NCI-H2171 treated with DMSO at 0.1 percent for 48 hours (cell line): ENCODE measurements at places on chromosomes 7 and 10.
A peak's percentile ranks its signal among the peaks of the same experiment; 100 is the strongest.

- DNase-seq = no peak
Observed at GRCh38 chr10:80530816-80531215, 6.9 kb upstream of the SH2D4B start.

DNA sequence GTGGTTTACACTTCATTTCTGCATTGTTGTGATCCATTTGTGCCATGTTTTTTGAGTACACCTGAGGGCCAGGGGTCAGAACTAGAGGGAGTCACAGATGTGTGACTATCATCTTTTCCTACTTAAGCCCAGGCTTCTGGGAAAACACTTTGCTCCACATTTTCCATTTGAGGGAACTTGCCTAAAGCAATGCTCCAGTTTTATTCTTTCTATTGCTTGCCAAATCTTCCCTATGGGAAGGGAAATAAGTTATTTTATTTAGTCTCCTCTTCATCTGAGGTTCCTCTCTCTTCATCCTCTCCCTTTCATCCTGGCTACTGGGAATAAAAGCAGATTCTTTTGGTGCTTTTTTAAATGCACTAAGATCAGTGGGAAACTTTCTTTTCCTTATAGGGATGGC, 179.9 kb upstream of the PRSS58 start:
- no peak for DNase-seq

DNA sequence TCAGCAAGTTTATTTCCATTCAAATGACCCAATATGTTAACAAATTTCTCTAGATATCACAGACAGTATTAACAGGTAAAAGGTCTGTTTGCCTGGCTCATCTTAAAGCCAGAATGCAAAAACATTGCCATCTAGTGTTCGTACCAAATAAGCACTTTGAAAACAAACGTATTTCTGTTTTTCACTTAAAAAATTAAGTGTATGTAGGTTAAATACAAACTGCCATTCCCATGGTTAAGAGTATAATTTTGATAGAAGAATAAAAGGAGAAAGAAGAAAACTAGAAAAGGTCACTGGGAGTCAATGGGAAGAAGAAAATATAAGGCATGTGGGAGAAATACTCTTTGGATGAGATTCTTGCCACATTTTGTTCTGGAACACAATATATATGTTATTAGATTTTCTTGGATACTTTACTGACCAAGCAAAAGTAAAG, 51.0 kb downstream of the ORC5 start:
- DNase-seq = peak; percentile 76

DNA sequence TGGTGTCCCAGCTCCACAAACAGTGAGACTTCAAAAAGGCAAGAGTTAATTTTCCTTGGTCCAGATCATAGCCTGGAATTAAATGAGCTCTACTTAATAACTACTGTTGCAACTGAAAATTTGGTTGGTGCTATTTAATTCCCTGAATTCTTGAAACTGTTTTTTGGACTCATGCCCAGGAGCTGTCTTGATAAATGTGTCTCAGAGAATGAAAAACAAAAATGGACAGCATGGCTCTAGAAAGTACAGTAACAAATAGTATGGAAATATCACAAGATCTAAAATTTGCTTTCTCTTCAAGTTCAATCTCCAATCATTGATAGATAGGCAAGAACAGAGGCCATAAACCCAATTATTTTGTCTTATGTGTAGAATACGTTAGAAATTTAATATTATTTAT, 42.5 kb downstream of the CCDC71L start:
- DNase-seq = no peak

DNA sequence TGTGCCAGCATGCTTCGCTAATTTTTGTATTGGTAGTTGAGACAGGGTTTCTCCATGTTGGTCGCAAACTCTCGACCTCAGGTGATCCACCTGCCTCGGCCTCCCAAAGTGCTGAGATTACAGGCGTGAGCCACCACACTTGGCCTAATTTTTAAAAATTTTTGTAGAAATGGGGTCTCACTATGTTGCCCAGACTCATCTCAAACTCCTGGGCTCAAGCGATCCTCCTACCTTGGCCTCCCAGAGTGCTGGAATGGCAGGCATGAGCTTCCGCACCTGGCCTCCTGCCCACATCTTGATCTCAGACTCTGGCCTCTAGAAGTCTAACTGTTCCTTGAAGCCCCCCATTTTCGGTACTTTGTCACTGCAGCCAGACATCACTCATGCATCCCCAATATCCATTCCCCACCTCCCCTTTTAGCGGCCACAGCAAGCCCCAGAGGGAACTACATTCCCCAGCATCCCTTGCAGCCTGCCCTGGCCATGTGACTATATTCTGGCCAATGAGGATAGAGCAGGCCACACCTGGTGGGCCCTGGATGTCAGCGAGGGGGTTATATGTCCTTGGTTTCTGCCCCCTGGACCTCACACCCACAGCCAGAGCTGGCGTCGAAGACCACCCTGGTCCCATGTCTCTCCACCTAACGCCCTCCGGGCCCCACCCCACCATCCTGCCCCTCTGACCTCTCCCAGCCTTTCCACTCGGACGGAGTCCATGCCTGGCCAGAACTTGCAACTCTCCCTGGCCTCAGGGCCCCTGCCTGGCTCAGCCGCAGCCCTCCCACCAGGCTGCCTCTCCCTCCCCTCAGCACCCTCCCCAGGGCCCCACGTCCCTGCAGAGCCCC, 33.8 kb downstream of the MICALL2 start:
- peak; percentile 57 for DNase-seq

- no peak for DNase-seq
Observed at GRCh38 chr10:58086144-58086762, 181.4 kb downstream of the IPMK start.

DNA sequence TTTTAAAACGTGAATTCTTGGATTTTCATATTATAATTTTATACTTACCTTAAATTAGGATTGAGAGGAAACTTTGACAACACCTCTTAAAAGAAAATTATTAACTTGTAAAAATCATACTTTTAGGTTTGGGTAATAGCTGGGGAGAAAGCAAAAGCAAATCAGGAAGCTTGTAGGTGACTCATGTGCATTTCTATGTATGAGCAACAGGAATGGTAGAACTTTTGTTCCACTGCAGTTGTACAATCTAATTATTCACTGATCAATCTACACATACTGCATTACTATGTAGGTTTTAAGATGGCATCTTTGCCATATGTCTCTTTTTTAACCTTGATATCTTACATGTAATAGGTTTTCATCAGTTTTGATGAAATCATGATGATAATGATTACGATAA, 223.2 kb downstream of the PRKG1 start:
- DNase-seq = no peak

GRCh38 chr7:88312061-88312663, 5.5 kb upstream of the STEAP4 start:
- no peak for DNase-seq

GRCh38 chr7:52831321-52831720, 204.1 kb upstream of the POM121L12 start:
- DNase-seq = no peak

GRCh38 chr7:19066170-19066569, 51.3 kb downstream of the TWIST1 start:
- DNase-seq = no peak

GRCh38 chr10:63115732-63116383, 17.3 kb upstream of the NRBF2 start:
- DNase-seq = no peak

- DNase-seq = no peak
Observed at GRCh38 chr7:123712619-123713018, 36.2 kb downstream of the WASL start.

GRCh38 chr7:143013473-143013872, 13.5 kb downstream of the OR9A2 start:
- DNase-seq = no peak

DNA sequence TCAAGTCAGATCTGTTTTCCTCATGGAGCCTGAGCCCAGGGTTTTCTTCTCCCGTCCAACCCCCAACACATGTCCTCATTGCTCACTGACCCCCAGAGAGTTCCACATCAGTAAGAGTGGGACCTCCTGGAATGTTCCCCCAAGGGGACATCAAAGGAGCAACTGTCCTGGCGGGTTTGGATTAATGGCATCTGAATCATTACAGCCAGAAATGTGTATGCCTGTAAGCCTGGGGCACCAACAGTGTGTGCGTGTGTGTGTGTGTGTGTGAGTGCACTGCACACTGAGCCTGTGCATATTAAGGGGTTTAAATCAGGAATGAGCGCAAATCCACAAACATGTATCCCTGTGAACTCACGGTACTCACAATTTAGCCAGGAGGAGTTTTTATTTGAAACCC, 222.3 kb downstream of the PLXNA4 start:
- no peak for DNase-seq

DNA sequence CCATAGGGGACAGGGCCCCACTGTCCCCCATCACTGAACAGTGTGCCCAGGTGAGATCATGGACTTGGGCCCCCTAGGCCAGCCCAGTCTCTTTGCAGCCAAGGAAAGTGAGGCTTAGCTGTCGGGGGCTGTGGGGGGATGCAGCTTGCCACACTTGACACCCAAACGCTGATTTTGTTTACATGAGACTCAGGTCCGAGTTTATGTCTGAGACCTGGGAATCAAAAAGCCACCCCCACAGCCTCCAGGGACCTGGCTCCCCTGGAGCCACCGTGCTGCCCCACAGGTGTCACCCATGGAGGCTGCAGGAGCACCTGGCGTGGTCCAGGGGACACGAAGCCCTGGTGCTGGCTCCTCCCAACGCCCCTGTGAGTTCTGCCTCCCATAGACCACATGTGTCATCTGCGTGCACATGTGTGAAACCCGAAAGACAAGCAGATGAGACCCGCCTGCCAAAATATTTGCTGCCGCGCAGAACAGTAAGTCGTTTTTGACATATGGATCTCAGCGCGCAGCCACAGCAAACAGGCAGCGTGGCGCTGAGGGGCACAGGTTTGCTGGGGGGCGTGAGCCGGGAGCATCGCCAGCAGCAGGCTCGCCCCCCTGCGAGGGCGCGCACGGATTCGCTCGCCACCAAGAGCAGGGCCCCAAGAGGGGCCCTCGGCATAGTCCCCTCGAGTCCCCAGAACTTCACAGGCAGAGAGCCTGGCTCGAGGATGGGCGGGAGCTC, 112.3 kb downstream of the LHPP start:
- DNase-seq = no peak

- DNase-seq = peak; percentile 12
Observed at GRCh38 chr10:62045765-62046521, 144.4 kb downstream of the ARID5B start.

- DNase-seq = peak; percentile 37
Observed at GRCh38 chr10:63573068-63573697, 52.0 kb downstream of the REEP3 start.

DNA sequence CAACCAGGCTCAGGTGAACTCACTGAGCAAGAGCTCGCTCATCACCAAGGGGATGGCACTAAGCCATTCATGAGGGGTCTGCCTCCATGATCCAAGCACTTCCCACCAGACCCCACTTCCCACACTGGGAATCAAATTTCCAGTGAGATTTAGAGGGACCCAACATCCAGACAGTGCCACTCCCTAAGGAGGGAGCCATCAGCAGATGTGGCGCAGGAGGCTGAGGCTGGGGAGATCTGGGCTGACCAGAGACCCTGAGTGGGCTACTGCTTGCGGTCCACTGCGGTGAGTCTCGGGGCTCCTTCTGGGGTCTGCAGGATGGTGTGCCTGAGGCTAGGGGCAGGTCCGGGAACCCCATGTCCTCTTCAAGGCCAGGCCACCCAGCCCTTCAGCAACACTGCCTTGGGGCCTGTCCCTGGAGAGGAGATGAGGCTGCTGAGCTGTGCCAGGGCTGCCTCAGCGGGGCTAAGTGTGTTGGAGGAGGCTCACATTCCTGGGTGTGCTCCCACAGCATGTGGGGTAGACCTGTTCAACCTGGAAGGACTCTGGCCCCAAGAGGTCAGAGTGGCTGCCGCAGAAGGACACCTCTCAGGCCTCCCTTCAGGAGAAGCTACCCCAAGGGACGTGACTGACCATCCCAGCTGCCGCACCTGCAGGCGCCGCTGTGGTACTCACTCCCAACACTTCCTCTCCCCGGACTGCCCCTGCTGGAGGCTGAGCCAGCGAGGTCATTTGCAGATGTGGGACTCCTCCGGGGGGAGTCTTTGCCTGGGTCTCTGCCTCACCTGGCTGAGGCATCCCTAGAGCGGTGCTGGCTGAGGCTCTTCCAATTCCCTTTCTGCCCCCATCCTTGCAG, 22.3 kb upstream of the PCBD1 start:
- no peak for DNase-seq

- DNase-seq = no peak
Observed at GRCh38 chr7:127513311-127513710, 72.1 kb downstream of the GCC1 start.

- peak; percentile 14 for DNase-seq
Observed at GRCh38 chr7:131604841-131605279, 48.4 kb upstream of the PODXL start.

DNA sequence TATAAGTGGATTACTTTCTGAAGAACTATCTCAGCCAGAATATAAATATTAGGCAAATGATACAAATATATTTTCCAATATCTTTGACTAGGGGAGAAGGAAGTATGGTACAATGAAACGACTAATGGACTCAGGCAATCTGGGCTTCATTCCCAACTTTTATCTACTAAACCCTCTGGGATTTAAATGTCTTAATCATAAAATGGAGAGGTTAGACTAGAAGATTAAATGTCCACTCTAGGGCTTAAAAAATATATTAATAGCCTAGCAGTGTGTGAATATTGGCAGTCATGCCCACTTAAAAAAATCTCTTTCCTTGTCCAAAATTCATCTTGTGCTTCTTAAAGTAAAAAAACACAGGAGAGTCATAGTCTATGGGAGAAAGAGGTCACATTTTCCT, 98.3 kb downstream of the CTTNBP2 start:
- DNase-seq = no peak

DNA sequence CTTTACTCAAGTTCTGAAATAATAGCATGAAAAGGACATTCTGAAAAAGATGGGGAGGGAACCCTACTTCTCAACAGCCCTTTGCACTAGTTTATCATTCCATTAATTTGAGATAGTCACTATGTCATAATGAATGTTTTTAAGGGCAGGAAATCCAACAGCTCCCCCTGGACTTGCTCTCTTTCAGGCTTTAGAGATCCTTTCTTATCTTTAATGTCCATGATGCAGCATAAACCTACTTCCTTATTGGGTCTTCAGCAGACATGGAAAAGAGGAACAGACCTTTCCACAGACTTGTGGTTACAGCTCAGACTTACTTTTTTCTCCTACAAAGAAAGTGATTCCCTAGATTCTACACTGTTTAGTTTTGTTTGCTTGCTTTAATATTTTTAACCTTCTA, 87.3 kb downstream of the IDE start:
- DNase-seq = no peak

DNA sequence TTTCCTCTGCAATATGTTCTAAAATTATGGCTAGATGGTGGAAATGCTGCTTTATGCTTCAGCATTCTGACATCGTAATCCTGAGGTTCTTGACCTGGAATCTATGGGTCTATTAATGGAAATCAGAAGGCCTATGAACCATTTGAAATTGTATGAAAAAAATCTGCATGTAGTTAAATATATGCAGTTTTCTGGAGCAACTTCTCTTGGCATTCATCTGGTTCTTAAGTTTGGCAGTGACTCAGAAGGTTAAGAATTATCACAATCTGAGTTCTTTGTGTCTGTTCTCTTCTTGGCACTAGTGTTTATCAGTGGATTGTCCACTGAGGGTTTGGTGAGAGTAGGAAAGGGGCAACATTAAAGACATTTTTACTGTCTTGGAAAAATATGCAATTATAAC, 71.1 kb upstream of the FZD1 start:
- no peak for DNase-seq

GRCh38 chr7:151378496-151379192, 31.2 kb downstream of the WDR86 start:
- no peak for DNase-seq

GRCh38 chr10:19819419-19820033, 3.3 kb downstream of the PLXDC2 start:
- DNase-seq = peak; percentile 0
